ENCODE measurements at places on chromosomes 3 and 15. TPM values are rescaled to one million over a fixed set of nuclear protein-coding genes. Genes with fewer than 3 reads are reported as not detected.

- DNase-seq, result no peak
These were observed 8.9 kb downstream of the CPOX start for GRCh38 chr3:98584547-98584946.

DNA sequence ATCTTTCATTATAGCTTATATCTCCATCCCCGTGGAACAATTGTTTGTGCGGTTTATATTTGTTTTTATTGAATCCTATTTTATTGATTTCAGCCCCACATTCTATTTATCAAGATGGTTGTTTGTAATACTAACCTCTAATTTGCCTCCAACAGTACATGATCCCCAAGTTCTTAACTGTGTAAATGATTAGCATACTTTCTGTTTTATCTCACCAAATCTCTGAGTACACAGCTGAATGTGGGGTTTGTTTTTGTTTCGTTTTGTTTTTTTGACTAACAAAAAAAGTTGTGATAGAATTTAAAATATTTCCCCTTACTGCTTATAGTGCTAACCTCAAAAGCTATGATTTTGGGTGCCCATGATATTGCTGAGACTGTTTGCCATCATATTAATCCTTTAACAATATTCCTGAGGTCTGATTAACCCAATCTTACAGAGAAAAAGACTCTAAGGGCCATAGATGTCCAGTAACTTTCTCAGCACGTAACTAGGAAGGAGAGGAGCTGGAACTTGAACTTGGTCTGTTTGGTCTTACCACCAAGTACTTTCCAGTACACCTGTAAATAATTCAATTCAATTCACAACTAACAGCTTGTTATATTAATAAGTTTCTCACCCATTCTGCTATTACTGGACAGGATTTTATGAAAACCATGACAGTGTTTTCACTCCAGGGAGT, 789.8 kb downstream of the TUSC7 start:
- DNase-seq, result no peak

CISH gene
- 380 TPM for total RNA-seq

PPM1L gene
- 3.8 TPM for total RNA-seq

DNA sequence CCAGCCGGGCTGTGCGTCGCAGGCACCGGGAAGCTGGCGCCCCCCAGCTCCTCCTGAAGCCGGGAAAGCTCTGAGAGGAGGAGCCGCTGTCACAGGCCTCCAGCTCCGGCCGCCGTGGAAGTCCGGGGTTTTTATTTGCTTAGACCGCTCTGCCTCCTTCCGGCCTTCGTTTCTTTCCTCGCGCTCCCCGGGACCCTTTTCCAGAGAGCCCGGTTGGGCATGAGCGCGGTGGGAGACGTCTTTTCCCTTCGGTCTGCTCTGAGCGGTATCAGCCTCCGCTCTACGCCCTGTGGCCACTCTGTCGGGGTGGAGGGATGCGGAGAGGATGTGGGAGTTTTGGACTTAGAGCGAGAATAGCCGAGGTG, 559 bp downstream of the SENP5 start:
- peak; percentile 35 for DNase-seq

DNA sequence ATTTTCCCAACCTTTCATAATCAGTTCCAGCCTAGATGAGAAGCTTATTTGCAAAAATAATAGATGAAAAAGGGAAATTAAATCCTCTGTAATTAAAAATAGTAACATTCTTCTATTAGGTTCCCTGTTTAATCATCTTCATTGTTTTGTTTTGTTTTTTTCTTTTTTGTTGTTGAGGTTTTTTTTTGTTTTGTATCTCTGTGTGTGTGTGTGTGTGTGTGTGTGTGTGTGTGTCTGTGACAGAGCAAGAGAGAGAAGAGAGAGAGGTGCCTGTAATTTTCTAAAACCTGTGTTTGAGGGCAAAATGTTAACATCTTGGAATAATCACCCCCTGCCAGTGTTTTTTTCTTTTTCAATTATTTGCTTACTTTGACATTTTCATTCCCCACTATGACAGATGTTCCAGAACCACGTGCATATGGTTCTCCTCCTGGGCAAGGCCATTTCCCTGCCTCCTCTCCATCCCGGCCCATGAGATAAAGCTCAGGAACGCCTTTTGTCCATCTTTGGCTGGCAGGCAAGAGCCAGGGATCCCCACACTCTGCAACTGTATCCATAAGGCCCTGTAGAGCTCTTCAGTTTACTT, 121.8 kb upstream of the NR2E3 start:
- no peak for DNase-seq

DNA sequence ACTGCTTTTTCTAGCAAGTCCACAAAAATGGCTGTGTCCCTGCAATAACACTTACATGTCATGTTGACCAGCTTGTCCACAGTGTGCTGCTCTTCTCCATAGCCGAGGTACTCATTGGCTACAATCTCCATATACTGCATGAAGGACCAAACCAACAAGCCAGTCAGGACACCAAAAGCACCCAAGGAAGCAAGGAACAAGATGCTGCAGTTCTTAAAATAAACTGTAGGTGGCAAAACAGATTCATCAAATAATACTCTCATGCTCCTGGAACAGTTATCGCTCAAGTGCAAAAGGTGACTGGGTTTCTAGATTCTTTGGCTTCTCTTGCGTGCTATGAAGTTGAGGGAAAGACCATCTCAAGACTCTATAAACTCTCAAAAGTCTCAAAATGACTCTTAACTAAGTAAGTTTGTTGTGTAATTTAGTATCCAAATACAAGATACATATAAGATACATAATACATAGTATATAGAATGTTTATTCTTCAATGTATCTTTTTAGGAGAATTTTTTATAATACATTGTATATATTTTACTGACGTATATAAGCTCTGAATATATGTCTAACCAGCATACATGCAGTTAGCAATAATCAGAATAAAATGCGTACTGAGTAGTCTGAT, 57.0 kb downstream of the NEK10 start:
- DNase-seq, result peak; percentile 22

- DNase-seq, result no peak
These were observed 32.1 kb downstream of the KIF9 start for GRCh38 chr3:47250309-47251060.

DNA sequence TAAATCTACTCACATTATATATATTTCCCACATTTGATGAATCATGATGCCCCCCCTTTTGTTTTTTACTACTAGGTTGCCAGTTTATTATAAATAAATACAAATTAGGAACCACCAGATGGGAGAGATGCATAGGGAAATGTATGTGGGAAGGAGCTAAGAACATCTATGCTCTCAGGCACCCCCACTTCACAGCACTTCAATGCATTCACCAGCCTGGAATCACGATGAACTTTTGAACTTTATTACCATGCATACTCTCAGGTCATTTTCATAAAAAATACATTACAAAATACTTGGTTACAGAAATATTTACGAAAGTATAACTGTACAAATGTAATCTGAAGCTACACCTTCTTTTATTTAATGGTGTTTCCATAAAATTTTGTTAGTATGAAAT, 988.0 kb upstream of the EPHA6 start:
- no peak for DNase-seq

KBTBD13 gene
- total RNA-seq, result not detected

GRCh38 chr3:52093756-52094545, 37.6 kb upstream of the DUSP7 start:
- DNase-seq, result no peak

DNA sequence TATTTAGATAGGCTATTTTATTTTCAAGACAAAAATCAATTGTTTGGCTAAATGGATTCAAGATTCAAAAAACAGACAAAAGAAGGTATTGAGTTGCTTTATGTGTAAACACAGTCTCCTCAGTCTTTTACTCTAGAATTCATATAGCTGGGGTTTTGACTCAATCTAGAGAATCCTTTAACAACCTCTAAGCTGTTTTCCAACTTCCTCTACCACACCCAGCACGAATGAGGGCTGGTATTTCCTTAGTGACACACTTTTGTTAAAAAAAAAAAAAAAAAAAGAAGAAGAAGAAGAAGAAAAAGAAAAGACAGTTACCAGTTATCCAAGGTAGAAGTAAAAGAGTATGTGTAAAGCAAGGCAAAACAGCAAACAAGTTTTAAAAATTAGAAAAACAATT, 732.8 kb upstream of the GOLIM4 start:
- DNase-seq, result no peak

GNAT1 gene
- not detected for total RNA-seq

- DNase-seq, result no peak
These were observed 54.3 kb downstream of the RIOX2 start for GRCh38 chr3:97917813-97918536.

CHRD gene
- total RNA-seq, result not detected

C3orf70 gene
- total RNA-seq, result 0.13 TPM

SPATA12 gene
- total RNA-seq, result not detected

DNA sequence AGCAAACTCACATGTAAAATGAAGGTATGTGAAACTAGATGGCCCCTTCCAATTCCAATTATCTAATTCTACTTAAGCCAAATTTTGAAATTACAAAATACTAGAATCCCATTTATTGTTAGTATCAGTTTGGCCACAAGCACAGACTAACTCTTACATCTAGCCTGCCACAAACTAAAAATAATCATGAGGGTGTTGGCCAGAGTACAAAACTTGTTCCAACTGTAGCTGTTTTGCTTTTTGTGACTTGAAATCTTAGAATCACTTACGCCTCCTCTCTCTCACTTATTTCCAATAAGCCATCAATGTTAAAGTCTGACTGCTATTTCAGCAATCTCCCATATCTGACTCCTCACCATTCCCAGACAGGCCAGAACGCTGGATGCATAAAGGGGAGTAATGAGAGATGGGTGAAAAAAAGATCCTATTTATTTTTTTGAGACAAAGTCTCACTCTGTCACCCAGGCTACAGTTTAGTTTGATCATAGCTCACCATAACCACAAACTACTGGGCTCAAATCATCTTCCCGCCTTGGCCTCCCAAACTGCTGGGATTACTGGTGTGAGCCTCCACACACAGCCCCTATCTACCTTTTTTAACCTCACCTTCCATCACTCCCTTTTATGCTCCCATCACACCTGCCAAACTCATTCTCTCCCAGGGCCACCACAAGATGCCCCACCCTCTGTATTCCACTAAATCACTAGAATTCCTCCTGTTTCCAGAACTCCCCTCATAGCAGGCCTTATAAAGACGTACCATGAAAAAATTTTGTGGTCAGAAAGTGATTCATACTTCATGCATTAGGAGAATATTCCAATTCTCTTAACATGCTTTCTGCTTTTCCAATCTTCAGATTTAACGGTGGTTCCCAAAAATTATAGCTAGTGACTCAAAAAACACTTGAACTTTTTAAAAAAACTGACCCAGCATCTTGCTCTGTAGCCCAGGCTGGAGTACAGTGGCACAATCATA, 36.5 kb downstream of the ATOSA start:
- DNase-seq, result no peak

SLC28A1 gene
- total RNA-seq, result not detected

- DNase-seq, result no peak
These were observed 1.0 kb downstream of the IQSEC1 start for GRCh38 chr3:13072239-13072599.

DNA sequence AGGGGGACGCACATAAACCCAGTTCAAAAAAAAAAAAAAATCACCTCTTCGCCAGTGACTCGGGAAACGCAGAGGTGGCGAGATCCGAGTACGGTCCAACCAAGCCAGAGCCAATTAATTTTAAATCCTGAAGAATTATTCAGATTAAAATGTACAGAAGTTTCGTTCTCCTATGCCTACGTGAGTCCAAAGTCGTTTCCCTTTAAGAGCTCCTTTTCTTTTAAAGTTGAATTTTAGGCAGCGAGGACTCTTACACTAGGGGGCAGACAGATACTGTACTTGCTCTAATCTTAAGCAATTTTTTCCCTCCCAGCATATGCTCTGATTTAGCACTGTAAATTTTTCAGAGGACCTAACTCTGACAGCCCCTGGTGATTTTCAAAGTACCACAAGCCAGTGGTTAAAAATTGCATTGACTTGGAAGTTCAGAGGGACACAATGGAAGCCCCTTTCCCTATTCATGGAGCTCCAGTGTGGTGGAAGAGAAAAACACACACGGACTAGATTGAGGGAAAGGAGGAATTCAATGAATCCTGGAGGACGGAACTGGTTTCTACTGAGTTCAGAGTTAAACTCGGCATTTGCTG, 3.3 kb upstream of the NR2F2 start:
- DNase-seq, result no peak

COL7A1 gene
- total RNA-seq, result 1.2 TPM

GRCh38 chr15:81362790-81363189, 11.2 kb downstream of the TMC3 start:
- no peak for DNase-seq

GRCh38 chr15:70337277-70338186, 239.8 kb upstream of the TLE3 start:
- DNase-seq, result no peak

TRPM1 gene
- not detected for total RNA-seq

DNA sequence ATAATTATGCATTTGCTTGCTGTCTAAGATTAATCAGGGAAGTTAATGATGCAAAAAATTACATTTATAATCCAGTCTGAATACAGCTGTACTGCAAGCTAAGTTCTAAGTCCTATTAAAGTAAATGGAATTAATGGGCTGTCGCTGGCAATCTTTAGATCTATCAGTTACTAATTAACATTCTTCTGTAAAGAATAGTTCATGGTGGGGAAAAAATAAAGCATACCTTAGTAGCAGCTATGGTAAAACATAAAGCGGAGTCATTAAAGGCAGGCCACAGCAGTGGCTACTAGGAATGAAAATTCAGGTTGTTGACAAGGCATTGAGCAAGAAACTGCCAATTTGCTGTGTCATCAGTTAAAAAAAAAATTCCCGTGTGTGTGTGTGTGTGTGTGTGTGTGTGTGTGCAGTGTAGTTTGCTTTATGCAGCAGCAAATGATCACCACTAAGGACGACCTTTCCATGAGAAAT, 129.8 kb downstream of the ZNF385D start:
- DNase-seq, result no peak

GRCh38 chr15:25852661-25853524, 10.2 kb downstream of the ATP10A start:
- DNase-seq, result peak; percentile 37

ADAMTS7 gene
- not detected for total RNA-seq

- no peak for DNase-seq
These were observed 30.8 kb downstream of the CHCHD4 start for GRCh38 chr3:14093831-14094230.

GRCh38 chr3:196111939-196112386, 30.1 kb upstream of the TFRC start:
- DNase-seq, result no peak

DNA sequence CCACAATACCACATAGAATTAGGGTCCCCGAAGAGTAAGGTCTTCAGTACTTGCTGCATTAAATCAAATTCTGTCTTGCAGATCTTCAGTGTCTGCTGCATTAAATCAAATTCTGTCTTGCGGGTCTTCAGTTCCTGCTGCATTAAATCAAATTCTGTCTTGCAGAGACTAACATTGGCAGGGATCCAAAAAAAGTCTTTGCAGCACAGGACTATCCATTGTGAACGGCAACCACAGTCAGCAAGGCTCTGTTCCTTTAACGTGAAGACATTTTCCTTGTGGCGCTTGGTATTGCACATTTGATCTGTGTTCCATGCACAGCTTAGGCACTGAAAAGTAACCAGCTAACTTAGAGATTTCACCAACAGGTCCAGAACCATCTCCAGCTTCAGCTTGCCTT, 46.8 kb upstream of the POMGNT2 start:
- DNase-seq, result no peak

GRCh38 chr3:123813876-123814275, 70.3 kb downstream of the MYLK start:
- no peak for DNase-seq

GRCh38 chr3:30263238-30263924, 343.0 kb upstream of the TGFBR2 start:
- DNase-seq, result no peak

All from activated CD8-positive, alpha-beta T cell treated with anti-CD3 and anti-CD28 coated beads, Interleukin-2, amount 10 ng/mL, durations not matched to agents 7 days and 5 days (primary cell).